ENCODE measurements at places on chromosomes 2 and 18.

DNA sequence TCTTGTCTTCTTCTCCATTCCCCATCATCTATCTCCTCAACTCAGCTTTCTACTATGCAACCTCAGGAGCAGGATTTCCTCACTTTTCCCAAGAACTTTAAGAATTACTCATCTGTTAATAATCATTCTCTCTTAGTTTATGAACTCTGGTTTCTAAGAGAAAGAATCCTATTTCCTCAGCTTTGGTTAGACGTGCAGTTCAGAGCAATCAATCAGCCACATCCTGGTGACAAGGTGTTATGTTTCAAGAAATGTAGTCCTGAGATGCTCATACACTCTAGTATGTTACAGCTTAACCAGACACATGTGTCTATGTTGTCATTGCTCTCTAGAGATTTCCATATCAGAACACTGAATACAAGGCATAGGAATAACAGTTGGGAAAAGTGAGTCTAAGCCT is 277.9 kb downstream of the MBD2 start:
- DNase-seq: no peak

DNA sequence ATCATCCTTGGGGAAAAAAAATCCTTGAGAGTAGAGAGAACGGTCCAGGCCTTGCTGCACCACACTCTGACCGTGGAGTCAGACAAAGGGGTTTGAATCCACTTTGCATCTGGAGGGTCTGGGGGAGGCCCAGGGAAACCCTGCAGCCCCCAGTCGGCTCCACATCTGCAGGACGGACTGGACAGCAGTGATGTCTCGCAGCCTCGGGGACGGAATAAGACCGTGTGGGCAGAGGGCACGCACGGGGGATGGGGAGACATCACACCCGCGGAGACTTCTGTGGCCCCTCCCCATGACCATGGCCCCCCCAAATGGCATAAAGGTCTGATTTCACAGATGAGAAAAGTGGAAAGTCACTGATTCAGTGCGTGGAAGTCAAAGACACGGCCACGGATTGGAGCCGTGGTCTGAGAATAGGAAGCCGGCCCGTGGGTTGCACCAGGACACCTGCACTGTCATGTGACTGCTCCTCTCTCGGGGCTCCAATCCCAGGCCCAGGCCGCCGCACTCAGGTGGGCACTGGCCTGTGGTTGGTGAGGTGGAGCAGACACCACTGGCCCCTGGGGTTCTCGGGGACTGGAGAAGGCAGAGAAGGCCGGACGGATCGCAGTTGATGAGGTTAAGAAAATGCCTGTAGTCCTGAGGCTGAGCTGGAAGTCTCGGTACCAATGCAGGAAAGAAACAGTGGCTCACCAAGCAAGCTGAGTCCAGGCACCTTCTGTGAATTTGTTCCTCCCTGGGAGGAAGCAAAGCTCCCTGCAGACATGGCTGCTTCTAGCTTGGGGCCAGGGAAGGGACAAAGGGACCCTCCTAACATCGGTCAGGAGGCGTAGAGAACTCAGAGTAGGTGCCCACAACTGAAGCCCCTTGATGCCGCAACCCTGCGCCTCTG is 61.8 kb downstream of the RTP5 start:
- DNase-seq: no peak

DNA sequence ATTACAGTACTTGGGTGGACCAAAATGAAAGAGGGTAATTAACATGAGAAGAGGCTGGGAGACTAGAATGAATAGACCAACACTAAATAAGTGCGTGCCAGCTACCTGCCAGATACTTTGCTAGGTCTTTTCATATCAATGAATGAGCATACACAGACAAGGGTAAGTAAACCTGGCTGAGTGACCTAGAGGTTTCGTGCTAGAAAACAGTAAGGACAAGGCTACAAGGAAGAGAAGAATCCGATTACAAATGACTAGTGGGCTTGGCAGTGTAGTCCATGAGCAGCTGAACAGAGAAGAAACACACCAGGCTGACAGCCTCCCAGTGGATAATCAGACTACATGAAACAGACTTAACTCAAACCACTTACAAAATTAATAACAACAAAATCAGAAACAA is 64.6 kb downstream of the THADA start:
- no peak for DNase-seq

DNA sequence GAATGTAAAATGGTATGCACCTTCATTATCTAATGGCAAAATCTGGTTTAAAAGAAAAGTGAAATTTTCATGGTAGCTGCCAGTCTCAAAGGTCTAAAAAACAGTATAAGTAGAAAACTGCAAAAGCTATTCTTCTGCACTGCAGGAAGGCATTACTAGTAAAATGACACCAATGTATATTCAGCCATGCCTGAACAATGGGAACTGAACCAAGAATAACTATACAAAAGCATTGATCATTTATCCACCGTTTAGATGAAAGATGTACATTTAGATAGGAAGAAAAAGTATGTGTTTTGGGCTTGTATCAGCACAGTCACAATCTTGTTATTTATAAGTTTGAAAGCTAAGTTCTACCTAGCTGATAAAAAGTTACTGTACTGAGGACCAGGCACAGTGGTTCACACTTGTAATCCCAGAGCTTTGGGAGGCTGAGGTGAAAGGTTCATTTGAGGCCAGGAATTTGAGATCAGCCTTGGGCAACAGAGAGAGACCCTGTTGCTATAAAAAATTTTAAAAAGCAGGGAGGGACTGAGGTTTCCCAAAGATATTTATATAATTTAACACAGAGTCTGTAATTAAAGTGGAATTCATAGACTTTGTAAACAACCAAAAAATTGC is 163.1 kb upstream of the WDSUB1 start:
- no peak for DNase-seq
